ENCODE measurements at places on chromosomes 1 and 21.

DNA sequence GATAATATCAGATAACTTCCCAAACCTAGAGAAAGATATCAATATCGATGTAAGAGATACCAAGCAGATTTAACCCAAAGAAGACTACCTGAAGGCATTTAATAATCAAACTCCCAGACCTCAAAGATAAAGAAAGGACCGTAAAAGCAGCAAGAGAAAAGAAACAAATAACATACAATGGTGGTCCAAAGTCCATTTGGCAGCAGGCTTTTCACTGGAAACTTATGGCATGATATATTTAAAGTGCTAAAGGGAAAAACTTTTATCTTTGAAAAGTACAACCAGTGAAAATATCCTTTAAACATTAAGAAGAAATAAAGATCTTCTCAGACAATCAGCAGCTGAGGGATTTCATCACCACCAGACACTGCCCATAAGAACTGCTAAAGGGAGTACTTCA is 812.7 kb upstream of the ADAMTS5 start:
- no peak for DNase-seq

DNA sequence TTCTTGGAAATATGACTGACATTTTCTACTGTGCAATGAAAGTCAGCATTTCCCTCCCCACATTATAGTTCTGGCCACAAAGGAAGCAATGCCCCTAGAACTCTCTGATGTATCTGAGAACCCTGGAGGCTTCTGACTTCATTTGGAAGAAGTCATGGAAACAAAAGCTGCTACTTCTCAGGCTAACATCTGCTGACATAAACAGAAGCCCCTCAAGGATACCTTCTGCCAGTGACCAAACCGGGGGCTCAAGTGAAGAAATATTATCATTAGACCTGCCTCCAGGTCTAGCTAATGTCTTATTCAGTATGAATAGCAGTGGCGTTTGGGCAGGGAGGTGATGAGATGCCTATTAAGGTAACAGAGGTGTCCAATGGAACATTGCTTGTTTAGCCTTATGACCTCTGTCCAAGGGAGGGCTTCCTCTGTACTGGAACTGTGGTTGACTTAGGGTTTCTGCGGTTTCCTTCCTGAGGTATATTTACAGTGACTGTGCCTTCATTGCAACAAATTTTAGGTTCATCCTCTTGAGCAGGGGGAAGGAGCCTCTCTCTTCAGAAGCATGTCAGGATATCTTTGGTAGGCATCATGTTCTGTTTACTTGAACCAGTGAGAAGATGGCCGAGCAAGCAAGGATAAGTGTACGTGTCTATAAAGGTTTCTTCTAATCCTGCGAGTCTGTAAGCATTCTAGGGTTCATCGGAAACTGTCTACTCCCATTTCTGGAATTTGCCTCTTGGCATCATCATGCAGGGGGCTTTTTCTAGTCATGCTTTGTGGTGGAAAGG is 161.7 kb downstream of the PBX1 start:
- no peak for DNase-seq

DNA sequence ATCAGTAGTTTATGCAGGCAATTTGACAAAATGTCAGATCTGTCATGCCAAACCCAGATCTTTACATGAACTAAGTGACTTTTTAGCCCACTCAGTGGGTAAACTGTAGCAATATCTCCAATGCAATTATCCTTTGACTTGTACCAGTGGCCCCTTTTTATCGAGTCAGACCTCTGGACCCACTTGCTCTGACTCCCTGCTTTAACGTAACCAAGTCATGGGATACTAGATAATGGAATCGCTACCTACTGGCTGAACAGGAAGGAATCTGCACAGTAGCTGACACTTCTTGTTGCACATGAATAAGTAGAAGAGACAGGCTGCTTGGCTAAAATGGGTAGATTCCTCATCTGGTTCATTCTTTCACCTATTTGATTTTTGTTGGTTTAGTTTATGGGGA is 128.4 kb upstream of the LYPLAL1 start:
- DNase-seq = no peak

GRCh38 chr21:46061950-46062349 is 36.0 kb upstream of the COL6A2 start:
- no peak for DNase-seq

- no peak for DNase-seq
Measured at GRCh38 chr1:53495633-53496345, 36.6 kb downstream of the DMRTB1 start.

DNA sequence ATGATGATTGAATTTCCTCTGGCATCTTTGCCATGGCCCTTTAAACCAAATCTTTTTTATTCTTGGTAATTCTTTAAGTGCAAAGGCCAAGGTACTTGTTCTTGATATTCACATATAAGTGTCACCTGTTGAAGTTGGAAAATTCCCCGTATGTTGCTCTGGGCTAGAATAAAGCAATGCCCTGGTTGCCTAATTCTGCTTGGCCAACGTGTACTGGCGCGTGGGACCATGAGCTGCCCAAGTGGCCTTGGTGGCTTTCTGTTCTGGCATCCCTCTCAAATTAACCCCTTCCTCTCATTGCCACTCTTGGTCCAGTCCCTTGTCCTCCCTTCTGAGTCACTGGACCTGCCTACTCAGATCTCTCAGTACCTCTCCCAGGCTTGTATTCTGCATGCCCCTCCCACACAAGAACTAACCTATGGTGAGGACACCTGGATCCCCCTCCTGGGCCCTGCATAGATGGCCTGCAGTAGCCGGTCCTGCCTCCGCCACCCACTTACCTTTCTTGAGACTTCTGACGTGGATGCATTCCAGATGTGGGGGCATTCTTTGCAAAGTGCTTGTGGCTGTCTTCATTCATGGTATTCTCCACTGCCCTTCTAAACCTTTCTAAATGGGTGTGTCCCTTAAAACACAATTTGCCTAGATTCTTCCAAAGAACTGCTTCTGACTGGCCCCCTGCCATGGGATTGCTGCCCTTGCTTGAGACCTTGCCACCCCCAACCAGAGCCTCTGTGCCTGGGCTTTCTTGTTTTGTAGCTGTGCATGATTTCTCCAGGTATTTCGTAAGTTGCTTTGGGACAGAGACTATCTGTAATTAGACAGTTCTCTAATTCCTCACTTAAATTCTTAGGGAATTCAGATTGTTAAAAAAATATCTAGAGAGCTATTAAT is 152.4 kb downstream of the GALNT2 start:
- DNase-seq = no peak

DNA sequence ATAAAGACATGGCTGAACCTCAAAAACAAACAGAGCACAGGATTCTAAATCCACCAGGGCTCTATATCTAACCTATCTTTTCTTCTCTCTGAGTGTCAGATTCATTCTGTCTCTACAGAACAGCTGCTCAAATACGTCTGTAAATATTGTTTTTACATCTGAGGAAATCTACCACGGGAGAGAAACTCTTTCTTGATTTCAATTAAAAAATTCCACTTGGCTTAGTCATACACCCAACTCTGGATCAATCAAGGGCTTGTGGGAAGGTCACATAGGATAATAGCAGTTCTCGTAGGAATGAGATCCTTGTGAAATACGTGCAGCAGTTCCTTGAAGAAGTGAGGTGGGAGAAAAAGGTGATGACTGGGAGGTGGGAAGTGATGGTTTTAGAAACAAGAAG is 1355.7 kb upstream of the ADGRL2 start:
- no peak for DNase-seq

DNA sequence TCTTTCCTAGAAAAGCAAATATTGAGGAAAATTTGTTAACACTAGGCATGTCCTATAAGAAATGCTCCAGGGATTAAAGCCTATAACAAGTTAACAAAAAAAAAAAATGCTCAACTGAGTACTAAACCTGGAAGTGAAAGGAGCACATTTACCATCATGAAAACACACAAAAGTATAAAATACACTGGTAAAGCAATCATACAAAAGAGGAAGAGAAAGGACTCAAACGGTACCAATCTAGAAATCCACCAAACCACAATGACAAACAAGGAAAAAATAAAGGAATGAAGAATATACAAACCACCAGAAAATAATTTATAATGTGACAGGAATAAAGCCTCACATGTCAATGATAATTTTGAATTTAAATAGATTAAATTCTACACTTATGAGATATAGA is 21.2 kb downstream of the CD1E start:
- no peak for DNase-seq

- no peak for DNase-seq
Measured at GRCh38 chr1:228161362-228161761, 4.2 kb upstream of the IBA57 start.

DNA sequence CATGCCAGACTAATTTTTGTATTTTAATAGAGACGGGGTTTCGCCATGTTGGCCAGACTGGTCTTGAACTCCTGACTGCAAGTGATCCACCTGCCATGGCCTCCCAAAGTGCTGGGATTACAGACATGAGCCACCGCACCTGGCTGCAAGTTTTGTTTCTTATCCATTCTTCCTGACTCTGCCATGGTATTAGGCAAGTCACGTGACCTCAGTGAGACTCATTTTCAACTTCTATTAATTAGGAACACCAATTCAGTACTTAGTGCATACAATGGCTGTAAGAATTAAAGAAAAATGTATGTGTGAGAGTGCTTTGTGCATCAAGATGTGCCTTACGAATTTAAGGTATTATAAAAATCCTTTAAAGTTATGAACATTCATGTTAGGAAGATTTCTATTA is 111.2 kb downstream of the CACNA1E start:
- no peak for DNase-seq

- no peak for DNase-seq
Measured at GRCh38 chr1:215044151-215044550, 38.4 kb upstream of the KCNK2 start.

- no peak for DNase-seq
Measured at GRCh38 chr1:6110326-6110725, 64.6 kb downstream of the KCNAB2 start.

All from DND-41 (cell line).